ENCODE measurements at places on chromosomes 6 and 20.

GRCh38 chr6:56314683-56315523, 67.5 kb upstream of the COL21A1 start:
- peak; percentile 79 for DNase-seq

DNA sequence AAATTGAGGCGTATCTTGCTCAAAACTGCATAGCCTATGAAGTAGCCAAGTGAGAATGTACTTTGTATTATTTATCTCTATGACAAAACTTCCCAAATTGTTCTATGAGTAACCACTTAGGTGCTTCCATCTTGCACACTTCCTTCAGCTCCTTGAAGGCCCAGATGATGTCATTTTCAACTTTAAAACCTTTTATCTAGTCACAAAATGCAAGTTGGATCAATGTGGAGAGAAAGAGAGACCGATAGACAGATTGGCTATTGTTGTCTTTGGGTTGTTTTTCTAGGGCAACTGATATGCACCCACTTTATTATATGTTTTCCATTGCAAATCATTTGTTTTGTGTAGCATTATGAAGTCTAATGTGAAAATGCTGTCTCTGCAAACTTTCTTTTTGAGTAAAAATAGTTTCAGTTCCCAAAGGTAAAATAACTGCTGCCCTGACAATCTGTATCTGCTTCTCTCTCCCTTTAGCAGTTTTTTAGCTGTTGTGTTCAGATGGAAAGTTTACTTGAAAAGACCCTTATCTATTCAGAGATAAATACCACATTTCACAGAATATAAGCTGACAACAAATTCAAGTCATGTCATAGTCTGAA, 73.7 kb upstream of the CITED2 start:
- DNase-seq = no peak

- no peak for DNase-seq
These were observed 80.3 kb upstream of the HMGCLL1 start for GRCh38 chr6:55659304-55659703.

- DNase-seq = peak; percentile 82
These were observed 346.5 kb upstream of the PLCB4 start for GRCh38 chr20:8722277-8722928.

- no peak for DNase-seq
These were observed 292.1 kb downstream of the CDC5L start for GRCh38 chr6:44679438-44680201.

- no peak for DNase-seq
These were observed 247.4 kb downstream of the CD109 start for GRCh38 chr6:73943411-73943810.

DNA sequence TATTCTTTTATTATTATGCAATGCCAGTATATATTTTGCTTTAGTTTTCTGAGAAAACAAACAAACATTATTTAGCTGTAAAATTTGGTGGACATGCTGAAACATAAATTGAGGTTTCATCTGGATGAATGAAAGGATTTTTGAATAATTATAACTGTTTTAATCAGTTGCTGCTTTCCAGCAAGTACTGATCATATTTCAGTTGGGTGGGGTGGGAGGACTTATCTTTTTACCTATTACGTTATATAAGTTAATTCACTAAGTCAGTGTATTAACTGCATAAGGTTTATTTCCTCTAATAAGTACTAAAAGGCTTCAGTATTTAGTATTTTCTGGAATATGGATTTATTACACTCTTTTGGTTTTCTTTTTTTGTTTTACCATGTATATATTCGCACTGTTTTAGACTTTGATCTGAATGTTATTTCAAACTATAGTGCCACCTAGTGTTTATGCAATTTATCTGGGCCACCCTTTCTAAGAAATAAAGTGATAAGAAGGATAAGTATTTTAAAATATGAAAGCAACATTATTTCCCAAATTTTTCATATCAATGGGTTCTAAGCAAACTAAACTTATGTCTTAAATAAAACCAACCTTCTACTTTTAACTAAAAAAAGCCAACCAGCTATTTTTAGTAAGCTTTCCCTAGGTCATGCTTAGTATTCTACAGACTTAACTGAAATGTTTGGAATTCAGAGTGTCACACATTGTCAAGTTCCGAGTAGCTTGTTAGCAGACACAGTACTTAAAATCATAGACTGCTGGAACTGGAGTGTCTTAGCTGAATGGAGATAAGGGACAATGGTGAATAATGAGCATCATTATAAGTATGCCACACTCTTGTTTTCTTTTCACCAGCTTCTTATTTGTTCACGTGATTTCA, 105.4 kb upstream of the MCHR2 start:
- peak; percentile 54 for DNase-seq

- DNase-seq = no peak
These were observed 517.5 kb downstream of the CDKAL1 start for GRCh38 chr6:21051777-21052176.

DNA sequence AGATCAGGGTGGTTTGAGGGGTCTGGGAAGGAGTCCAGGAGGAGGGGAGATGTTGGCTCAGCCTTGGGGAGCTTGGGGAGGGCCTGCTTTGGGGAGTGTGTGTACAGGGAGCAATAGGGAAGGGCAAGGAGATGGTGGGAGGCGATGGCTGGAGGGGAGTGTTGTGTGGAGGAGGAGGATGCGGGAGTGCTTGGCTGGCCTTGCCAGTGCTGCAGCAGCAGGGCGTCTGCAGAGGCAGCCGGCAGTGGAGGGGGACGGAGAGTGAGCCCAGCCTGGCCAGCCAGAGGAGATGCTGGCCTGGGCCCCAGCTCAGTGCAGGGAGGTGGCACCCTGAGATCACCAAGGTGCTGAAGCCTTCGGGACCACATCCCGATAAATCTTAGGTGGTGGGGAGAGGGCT, 3.9 kb downstream of the IP6K3 start:
- DNase-seq = no peak

GRCh38 chr6:1477432-1478090, 88.2 kb downstream of the FOXF2 start:
- no peak for DNase-seq

- DNase-seq = no peak
These were observed 5.3 kb upstream of the CSNK2A1 start for GRCh38 chr20:548906-549305.

DNA sequence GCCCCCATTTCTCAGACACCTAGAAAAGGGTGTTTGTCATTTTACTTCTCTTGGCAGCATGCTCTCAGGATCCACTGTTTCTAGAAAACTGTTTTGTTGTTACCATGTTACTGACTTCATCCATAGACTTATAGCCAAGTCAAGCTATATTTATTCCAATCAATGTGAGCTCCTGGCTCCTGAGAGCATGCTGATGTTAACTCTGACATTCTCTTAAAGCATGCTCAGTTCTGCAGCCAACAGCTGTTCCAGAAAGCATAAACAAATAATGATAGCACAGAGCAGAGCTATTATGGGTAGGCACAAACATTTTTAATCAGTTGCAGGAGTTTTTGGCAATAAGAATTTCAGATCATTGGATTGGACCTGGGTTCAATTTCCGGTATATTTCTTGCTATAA, 92.4 kb upstream of the CEP85L start:
- DNase-seq = no peak

- no peak for DNase-seq
These were observed 436.7 kb upstream of the JAG1 start for GRCh38 chr20:11110535-11110934.

GRCh38 chr6:170434117-170434820, 118.8 kb downstream of the PSMB1 start:
- no peak for DNase-seq

DNA sequence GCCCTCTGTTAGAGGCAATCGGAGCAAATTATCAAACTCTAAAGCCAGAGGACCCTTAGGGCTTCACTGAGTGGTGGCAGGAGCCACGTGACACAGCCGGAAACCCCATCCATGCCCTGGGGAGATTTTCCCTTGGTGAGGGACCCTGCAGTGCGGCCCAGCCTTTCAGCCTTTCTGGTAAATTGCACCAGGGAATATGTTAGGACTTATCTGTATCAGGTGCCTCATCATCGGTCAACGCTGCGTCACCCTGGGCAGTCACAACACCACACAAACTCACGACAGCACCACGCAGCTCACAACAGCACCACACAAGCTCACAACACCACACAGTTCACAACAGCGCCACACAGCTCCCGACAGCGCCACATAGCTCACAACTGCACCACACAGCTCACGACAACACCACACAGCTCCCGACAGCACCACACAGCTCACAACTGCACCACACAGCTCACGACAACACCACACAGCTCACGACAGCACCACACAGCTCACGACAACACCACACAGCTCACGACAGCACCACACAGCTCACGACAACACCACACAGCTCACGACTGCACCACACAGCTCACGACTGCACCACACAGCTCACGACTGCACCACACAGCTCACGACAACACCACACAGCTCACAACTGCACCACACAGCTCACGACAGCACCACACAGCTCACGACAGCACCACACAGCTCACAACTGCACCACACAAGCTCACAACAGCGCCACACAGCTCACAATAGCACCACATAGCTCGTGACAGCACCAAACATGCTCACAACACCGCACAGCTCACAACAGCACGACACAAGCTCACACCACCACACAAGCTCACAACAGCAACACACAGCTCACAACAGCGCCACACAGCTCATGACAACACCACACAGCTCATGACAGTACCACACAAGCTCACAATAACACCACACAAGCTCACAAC, 199.0 kb downstream of the DLL1 start:
- no peak for DNase-seq

- no peak for DNase-seq
These were observed 54.7 kb upstream of the SAYSD1 start for GRCh38 chr6:39169448-39170344.

DNA sequence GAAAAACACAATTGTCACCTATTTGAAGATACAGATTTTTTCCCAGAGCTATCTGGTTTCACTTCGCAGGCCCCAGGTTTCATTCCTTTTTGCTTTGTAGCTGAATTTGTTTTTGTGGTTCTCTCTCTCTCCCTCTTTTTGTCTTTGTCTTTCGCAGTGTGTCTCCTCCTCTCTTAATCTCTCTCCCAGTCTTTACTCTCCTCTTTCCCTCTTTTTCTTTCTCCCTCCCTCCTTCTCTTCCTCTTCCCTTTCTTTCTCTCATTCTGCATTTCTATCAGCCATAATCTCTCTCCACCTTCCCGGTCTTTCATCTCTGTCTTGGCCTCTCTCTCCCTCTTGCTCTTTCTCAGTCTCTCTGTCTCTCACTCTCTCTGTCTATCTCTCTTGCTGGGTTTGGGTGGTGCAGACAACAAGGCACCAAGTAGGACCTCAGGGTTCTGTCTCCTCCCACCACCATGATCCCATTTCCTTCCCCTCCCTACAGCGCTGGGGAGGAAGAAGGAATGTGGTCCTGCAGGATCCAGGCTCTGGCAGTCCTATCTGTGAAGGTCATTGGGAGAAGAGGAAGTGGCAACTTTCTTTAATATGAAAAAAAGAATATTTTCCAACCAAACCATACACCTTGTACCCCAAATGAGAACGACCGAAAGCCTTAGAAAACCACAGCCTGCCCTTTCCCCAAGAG, 63.2 kb downstream of the BANF2 start:
- peak; percentile 66 for DNase-seq

GRCh38 chr6:159565181-159565710, 127.8 kb downstream of the SOD2 start:
- no peak for DNase-seq

DNA sequence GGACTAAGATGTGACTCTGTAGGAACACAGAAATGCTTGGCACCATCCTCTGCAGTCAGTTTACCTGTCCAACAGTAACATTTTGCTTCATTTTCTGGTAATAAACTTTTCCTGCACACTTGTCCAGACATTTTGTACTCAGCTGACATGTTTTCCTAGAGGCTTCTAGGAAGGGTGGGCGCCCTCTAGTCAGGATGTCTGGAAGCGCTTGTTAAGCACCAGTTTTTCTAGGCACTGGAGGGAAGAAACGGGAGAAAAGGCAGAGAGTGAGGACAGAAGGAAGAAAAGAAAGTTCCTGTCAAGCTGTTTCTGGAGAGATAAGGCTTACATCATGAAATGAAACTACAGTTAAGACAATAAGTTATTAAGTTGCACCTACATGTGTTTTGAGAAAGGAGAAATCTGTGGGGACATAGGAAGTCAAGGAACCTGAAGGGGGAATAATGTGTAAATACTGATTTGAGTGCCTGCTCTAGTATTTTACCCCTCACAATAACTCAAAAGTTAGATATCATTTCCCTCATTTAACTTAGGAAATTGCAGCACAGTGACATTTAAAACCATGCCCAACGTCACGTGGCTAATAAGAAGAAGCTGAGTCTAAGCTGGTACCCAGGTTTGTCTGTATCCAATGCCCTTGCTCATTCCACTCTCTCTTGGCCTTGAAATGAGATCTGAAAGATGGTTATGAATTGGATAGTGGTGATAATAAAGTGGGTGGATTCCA, 42.7 kb upstream of the TNFRSF21 start:
- no peak for DNase-seq

GRCh38 chr6:3245216-3245615, 13.5 kb upstream of the PSMG4 start:
- DNase-seq = no peak

GRCh38 chr6:37934276-37934675, 114.7 kb downstream of the ZFAND3 start:
- no peak for DNase-seq

DNA sequence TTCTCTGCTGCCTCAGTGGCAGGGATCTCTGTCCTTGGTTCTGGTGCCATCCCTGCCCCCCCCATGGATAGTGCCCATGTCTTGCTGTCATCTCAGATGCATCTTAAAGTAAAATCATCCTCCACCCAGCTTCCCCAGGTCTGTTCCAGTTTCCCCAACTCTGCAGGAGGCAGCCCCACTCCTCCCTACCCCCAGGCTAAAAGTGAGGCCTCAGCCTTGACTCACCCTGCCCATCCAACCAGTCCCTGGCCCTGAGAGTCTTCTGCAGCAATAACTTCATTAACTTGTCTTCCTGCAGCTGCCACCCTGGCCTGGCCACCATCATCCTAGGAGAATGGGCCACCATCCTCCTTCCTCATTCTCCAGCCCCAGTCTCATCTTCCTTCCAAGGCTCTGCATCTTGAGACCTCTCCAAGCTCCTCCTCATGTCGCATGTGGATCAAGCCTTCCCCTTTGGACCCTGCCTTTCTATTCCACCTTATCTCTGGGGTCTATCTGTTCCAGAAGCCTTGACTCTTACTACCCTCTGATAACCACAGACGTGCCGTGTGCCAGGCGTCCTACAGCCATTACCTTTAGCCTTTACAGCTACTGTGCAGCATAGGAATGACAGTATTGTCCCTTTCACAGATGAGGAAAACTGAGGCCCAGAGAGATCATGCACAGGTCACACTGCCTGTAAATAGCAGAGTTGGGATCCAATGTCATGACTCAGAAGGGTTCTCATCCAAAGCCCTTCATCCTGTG, 2.0 kb upstream of the PNPLA1 start:
- no peak for DNase-seq

GRCh38 chr20:20303320-20303719, 64.6 kb upstream of the INSM1 start:
- DNase-seq = no peak

GRCh38 chr6:3385660-3386151, 71.1 kb downstream of the SLC22A23 start:
- DNase-seq = no peak

GRCh38 chr6:148509800-148510581, 167.4 kb downstream of the SASH1 start:
- peak; percentile 23 for DNase-seq

DNA sequence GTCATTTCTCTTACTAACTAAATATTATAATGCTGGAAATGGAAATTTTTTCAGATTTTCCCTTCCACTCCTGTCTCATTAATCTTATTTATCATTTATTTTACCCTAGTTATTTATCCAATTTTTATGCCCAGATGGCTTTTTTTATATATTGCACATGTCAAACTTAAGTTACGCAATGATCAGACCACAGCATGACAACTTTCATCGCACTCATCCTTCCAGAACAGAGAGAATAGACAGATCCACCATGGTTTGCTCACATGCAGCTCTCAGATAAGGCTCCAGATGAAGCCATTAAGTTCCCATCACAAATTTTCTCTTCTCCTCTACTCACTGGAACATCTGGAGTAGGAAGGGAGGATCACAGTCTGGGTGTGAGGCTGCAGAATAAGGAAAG, 48.7 kb downstream of the MAP7 start:
- no peak for DNase-seq

Data from HT-29 (cell line).